ENCODE measurements at places on chromosomes 2 and 18.

DNA sequence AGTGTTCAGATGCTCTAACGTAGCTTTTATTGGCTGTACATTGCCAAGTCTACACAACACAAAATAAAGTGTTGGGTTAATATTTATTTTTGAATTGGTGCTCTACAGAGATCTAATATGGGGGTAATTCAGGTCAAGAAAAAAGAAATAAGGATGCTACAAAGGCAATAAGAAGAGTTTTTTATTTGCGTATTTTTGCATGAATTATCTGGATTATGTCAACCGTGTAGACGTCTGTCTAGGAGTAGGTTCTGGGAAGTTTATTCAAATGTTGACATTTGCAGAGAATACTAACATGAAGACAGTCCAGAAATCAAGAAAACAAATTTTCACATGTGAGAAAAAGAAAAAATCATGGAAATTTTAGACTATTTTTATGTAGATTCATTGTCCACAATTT, 876.7 kb upstream of the POU3F3 start:
- DNase-seq: no peak

DNA sequence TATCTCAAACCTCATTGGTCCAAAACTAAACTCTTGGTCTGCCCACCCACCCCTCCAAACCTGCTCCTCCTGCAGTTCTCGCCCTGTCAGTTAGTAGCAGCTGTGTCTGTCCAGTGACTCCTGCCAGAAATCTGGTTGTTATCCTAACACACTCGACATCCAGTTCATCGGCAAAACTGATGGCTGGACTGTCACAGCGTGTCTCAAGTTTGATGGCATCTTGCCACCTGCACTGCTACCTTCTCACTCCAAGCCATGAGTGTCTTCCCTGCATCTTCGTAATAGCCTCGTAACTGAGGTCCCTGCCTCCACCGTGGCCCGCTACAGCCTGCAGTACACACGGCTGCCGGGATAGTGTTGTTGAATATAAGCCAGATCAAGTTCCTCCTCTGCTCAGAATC, 470.1 kb upstream of the RAB12 start:
- DNase-seq: peak; percentile 56

DNA sequence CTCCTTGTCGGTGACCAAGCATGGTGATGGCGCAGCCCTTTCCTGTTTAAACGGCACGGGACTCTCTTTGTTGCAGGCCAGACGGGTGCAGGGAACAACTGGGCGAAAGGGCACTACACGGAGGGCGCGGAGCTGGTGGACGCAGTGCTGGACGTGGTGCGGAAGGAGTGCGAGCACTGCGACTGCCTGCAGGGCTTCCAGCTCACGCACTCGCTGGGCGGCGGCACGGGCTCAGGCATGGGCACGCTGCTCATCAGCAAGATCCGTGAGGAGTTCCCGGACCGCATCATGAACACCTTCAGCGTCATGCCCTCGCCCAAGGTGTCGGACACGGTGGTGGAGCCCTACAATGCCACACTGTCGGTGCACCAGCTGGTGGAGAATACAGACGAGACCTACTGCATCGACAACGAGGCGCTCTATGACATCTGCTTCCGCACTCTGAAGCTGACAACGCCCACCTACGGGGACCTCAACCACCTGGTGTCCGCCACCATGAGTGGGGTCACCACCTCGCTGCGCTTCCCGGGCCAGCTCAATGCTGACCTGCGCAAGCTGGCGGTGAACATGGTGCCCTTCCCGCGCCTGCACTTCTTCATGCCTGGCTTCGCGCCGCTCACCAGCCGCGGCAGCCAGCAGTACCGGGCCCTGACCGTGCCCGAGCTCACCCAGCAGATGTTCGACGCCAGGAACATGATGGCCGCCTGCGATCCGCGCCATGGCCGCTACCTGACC, 17.1 kb downstream of the TUBB6 start:
- DNase-seq: no peak

DNA sequence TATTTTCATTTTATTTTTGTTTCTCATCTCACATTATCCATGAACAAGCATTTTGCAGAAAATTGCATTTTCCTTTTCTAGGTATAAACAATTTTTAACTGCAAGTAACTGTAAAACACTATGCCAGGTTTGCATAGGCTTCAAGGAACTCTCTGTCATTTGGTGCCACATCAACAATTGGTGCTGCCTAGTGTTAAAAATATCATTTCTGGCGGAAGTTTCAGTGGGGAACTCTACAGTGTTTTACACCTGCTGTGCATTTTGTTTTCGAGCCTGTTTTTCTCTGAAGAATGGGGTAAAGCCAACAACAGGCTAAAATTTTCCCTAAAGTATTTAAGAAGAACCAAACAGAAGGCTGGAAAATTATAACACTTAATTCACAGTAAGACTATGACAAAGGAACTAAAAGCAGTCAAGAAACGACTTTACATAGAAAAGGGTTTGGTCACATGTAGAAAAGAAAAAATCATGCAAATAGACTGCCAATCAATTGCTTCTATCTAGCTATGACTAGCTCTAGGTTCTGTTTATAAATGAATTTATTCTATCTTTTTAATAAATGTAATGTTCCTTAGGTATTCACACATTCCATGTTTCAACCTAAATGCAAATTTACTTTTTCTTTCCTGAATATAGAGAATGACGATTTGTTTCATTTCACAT, 21.4 kb upstream of the FRZB start:
- DNase-seq: no peak

- peak; percentile 76 for DNase-seq
Measured at GRCh38 chr2:188293601-188294351, 2.1 kb downstream of the GULP1 start.

GRCh38 chr2:174015428-174015827, 50.3 kb upstream of the SP3 start:
- DNase-seq: no peak

- no peak for DNase-seq
Measured at GRCh38 chr2:14891546-14891945, 259.0 kb downstream of the LRATD1 start.
